Epithelial cell of esophagus (primary cell): ENCODE measurements at places on chromosomes 4 and X.

DNA sequence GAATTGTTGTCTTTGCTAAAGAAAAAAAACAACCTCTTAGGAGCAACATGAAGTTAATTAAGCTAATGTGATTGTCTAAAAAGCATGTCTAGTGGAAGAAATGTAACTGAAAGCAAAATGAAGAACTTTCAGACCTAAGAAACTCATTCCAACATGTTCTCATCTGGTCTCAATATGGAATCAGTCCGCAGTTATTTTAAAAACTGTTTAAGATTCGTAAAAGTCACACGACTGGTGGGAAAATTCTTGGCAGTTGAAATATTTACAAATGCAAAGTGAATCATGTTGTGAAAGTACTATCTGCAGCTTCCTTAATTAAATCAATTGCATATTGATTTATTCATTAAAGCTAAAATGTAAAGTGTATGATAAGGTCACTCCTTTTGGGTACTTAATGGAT lies 117.8 kb upstream of the DIAPH2 start:
- DNase-seq: no peak

DNA sequence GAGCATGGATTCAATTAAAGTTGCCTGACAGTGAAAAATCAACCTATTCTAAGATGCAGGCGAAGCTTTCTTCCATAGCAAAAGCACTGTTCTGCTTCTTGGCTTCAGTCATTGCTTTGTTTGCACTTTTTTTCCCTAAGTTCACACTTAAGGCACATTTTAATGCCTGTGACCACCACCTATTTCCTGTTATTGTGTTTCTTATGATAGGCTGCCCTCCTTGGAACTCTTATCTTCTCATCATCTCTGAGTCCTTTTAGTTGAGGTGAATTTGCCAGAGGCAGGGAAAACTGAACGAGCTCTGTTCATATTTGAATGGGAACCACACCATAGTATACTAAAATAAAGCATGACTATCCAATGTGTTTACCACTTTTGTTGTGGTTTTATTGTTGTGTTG lies 119.8 kb downstream of the SPCS3 start:
- no peak for DNase-seq

GRCh38 chrX:85808217-85808616 lies 239.1 kb downstream of the CHM start:
- peak; percentile 1 for DNase-seq

- DNase-seq: no peak
Measured at GRCh38 chr4:8322794-8323704, 53.5 kb downstream of the HTRA3 start.

DNA sequence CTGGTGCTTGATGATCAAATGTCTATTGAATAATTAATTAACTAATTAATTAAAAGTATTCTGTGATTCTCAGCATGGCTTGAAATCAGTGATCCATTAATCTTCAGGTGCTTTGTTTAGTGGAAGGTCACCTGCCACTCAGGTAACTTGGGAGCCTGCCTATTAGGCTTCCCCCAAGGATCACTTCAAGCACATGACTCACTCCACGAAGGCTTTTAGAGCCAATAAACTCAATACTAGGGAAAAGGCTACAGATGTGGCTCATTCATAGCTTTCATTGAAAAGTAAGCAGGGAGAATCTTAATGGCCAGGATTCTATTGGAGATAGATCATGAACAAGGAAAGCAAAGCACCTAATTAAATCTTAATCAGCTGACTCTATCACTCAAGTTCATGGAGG lies 21.3 kb downstream of the AREG start:
- DNase-seq: no peak

DNA sequence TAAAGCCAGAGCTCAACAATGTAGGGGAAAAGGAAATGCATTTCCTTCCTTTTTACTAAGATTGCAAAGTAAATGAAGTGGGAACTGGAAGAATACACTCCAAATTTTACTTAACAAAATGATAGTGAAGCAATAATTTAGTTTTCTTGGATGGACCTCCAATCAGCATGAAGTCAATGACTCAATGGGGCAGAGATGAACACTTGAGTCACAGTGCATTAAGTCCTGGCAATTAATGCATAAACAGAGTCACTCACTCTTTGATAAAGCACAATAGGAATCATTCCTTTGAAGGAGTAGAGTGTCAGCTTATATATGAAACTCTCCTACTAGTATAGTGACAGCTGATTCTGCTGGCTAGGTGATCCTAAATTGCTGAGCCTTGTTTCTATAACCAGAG lies 66.7 kb upstream of the FRAS1 start:
- DNase-seq: peak; percentile 40

GRCh38 chr4:182238355-182238931 lies 4.8 kb upstream of the TENM3 start:
- DNase-seq: peak; percentile 51

GRCh38 chr4:7212101-7212674 lies 19.9 kb downstream of the SORCS2 start:
- no peak for DNase-seq

DNA sequence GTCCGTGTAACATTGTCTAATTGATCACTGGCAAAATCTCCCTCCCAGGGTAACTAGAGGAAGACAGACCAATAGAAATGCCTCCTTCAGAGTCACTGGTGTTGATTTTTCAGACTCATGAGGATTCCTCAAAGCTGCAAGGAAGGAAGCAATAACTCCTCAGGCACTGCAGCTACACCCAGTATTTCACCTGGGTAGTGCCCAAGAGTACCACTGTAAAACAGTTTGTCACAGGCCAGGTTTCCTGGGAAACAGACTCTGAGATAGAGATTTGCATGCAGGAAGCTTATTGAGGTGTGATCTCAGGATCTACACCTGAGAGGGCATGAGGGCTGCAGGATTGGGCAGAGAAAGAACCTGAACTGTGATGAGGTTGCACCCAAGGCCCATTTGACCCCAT lies 240.7 kb upstream of the ATP6AP2 start:
- no peak for DNase-seq

- DNase-seq: no peak
Measured at GRCh38 chrX:40272776-40273175, 175.0 kb upstream of the BCOR start.

DNA sequence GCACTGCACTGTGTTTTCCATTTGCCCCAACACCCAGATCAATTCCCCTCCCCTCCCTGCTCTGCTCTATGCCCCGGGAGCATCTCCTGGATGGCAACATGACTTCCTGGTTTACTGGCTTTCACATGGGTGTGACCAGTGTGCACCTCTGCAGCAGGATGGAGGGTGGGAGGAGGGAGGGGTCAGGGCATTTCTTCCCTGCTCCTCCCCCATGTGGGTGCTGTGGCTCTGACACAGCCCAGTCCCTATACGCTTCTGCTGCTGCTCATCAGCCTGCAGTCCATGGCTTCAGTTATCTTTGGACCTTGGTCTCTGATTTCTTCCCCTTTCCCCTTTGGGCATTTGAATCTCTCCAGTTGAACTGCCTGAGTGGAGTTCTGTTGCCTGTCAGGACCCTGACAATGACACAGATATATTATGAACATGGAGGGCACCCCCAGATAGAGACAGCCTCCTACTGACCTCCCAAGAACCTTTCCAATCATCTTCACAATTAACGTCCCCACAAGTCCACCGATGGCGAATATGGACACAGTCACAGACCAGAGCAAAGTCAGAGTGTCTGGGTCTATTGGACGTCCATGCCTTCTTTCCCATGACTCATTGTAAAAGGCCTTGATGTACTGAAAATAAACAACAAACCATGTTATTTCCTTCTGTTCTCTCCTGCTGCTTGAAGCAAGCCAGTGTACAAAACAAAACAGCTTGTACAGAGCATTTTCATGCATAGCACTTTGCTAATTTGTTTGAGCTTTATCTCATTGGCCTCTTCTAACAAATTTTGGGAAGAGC lies 24.8 kb downstream of the SLC2A9 start:
- peak; percentile 18 for DNase-seq

DNA sequence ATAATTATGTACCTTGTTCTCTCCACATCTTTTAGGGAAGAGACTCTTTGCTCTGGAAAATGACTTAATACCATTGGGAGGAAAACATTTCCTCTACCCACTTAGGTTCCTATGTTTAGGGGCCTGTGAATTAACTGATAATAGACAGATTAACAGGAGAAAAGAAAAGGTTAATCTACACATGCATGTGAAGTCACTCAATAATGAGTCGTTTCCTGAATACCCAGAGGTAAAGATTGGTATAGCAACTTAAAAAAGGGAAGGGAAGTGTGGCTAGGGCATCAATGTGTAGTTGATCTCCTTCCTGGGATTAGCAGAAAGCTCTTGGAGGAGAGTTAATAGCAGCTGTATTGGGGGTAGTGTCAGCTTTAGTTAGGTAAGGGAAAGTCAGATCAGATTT lies 419.5 kb upstream of the ATOH1 start:
- DNase-seq: peak; percentile 6

DNA sequence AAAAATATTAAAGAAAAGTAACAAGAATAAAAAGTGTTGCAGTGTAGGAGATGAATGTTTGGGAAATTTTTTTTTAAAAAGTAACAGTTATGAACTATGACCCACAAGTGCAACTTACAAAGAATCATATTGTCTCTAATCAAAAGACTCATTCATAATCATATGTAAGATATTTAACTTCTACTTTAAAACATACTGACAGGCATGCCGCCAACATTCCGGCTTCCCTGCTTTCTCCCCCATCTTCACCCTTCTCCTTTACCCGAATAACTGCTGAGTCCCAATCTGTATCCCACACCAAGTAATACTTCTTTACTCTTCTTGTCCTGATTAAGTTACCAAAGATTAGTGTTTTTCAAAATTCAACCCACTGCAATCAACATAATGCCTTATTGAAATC lies 598.8 kb upstream of the FRG1 start:
- DNase-seq: no peak

GRCh38 chr4:75668596-75668995 lies 4.6 kb downstream of the G3BP2 start:
- no peak for DNase-seq

DNA sequence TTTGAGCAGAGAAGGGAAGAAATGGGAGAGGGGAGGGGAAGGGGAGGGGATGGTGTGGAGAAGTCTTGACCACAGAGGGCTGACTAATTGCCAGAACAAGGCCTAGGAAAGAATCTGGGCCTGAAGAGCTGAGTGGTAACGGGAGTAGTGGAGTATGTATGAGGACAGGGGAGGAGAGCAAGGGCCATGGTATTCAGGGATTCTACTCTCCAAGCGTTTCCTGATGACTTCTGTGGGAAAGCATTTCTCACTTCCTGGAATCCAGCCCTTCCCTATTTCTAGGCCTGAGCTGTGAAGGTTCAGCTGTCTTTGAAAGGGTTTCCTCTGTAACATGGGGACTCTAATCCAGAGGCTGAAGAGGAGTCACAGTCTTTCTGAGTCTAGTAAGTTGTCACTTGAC lies 19.7 kb upstream of the SOX3 start:
- DNase-seq: peak; percentile 43

DNA sequence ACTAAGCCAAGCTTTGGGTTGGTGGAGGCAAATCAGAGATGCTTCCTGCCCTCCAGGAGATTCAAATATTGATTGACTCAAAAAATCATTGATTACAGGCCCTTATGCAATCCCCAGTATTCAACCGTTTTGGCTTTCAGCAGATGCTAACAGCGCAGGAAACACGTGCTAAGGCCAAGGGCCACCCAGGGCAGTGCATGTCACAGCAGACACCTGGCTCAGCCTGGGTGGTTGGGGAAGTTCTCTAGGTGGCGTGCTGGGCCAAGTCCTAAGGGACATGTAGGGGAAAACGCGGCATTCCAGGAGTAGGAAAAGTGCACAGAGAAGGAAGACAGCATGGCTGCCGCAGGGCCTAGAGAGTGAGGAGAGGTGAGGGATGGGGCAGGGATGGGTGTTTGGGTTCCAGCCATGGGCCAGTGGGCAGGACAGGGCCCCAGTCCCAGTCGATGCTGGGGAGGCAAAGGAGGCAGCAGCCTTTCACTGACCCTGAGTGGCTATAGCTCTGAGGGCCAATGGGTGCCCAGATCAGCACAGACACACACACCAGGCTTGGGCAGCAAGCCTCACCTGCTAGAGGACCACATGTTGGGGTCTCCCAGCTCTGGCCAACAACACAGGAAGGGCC lies 239.1 kb downstream of the EVC2 start:
- DNase-seq: no peak

DNA sequence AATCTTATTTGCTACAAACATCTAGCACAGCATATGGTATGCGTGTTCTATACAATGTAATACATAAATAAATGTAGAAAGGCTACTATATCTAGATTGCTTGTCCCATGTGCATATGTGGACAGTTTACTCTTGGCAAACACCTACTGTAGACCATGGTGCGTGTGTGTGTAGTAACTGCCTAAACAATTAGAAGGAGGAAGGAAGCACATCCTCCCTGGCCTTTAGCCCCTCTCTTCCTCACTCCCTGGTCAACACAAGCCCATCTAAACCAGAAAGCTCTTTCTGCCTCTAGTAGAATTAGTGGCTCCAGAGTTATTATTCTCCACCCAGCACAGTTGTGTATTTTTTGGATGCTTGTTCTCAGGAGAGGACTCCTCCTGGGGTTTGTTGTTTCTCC lies 73.9 kb downstream of the KDR start:
- DNase-seq: no peak

DNA sequence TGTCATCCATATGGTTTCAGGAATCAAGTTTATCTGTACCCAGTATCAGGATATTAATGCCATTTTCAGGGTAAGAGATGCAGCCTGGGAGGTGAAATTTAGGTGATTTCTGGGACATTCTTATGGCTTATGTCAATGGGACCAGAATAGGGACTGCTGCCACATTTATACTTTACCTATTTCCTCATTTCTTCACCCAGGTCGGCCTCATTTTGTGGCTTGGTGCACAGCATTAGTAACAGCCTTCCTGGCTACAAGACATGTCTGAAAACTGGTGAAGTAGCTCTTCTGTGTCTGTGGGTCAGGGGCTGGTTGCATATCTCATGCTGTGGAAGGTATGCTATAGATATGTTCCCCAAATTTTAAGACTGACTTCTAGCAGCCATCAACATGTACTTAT lies 284.8 kb downstream of the AFF2 start:
- DNase-seq: no peak

DNA sequence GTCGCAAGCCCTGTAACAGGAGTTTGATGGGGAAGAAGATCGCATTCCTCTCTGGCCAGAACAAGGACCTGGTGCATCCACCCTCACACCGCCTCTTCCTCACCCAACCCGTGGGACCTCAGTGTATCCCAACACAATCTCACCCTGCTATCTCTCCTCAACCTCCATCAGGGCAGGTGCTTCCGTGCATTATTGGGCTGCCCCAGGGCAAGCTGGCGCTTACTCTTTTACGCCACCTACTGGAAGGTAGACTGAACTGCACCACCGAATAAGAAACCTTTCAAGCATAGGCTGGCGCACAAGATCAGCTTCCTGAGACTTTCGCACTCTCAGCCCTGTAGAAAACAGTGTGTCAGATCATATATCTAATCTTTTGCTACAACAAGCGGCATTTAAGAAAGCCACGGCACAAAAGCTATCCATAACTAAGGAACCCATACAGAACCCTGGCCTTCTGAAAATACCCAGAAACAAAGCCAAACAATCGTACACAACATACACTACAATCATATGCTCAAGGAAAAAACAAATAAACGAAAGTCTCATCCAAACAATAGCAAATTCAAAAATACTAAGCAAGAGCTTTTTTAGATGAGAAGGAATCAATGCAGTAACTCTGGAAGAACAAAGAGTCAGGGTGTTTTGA lies 209.3 kb downstream of the UGT8 start:
- peak; percentile 56 for DNase-seq
